Breast epithelium (tissue), 4 donors: ENCODE measurements at places on chromosomes 3 and 15.

GRCh38 chr3:13258986-13259514, 161.1 kb downstream of the NUP210 start:
- no peak for DNase-seq
- no peak overlapping the region for H3K27ac ChIP-seq
- H3K36me3 ChIP-seq, result no peaks in the 10 kb centered on the region
- no peaks in the 10 kb centered on the region for H3K27me3 ChIP-seq
- no peak overlapping the region for H3K4me3 ChIP-seq

GRCh38 chr15:62895139-62895866, 147.2 kb upstream of the TPM1 start:
- no peak for DNase-seq
- H3K27me3 ChIP-seq, result no peaks in the 10 kb centered on the region
- no peaks in the 10 kb centered on the region for H3K36me3 ChIP-seq
- peak overlapping the region; percentile 98 for H3K27ac ChIP-seq
- H3K4me3 ChIP-seq, result no peak overlapping the region

GRCh38 chr15:52436981-52437380, 91.7 kb downstream of the MYO5A start:
- DNase-seq, result no peak

DNA sequence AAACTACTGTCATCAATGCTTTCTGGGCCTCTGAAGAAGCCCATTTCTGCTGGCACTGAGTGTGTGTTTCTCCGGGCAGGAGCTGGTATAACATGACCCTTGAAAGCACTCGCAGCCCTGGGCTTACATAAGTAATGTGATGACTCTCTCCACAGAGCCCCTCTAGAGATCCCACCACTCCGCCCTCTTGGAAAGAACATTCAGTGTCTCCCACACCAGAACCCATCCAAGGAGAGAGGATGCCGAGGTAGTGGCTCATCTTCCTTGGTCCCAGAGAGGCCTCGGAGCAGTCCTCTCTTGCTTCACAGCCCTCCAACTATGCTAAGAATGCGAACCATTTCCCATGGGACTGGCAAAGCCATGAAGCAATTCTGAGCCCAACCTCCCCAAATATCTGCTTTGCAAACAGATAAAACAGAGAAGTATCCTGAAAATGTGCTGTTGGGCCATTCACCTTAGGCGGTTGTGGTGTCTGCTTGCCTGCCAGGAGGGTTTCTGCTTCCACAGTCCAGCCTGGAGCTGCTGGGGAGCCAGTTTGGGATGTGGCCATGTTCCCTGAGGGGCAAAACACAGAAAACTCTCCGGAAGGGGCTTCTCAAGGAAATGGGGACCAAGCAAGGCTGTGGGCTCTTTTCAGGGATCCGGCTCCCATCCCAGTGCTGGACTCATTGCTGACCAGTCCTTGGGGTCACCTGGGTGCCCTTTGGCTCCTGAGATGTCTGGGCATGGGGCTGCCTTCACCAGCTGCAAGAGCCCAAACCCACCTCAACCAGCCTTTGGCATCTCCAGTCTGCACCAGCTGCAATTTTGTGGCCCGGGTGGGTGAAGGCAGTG, 47.3 kb downstream of the AMOTL2 start:
- no peaks in the 10 kb centered on the region for H3K36me3 ChIP-seq
- H3K4me3 ChIP-seq, result no peak overlapping the region
- peak; percentile 45 for DNase-seq

DNA sequence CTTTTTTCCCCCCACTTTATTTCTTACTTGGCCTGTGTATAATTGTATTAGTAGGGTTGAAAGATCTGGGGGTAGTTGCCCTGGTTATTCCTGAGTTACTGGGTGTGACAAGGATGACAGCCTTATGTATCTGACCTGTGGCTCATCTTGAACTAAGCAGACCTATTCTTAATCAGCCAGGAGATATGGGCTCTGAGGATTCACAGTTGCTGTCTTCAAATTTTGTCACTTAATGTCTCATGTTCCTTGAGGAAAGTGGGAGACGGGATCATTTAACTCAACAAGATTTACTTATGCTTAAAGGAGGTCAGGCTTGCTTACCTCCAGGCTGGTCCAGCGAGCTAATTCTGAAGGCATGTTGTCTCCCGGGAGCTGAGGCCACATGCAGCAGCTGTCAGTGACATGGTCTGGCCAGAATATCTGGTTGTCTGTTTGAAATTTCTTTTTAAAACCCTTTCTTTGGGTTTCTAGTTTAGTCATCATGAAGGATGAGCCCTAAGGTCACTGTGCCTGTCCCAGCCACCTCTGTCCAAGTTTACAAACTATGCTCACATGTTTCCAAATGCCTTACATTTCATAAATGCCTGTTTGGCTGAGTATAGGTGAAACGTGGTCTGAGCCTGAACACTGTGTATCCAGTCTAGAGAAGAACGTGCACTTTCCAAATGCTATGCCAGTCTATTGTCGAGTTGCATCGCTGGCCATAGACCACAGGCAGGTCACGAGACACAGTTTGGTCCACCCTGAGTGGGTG, 26.8 kb downstream of the LRTM1 start:
- no peak overlapping the region for H3K4me3 ChIP-seq
- no peaks in the 10 kb centered on the region for H3K4me1 ChIP-seq
- DNase-seq, result no peak
- H3K27me3 ChIP-seq, result no peaks in the 10 kb centered on the region
- H3K27ac ChIP-seq, result no peak overlapping the region

GRCh38 chr3:65993134-65993900, 45.4 kb downstream of the MAGI1 start:
- no peak overlapping the region for H3K4me3 ChIP-seq
- no peak overlapping the region for H3K27ac ChIP-seq
- H3K27me3 ChIP-seq, result no peaks in the 10 kb centered on the region
- peaks cover 4% of the 10 kb centered on the region for H3K4me1 ChIP-seq

- H3K4me3 ChIP-seq, result no peak overlapping the region
- H3K4me1 ChIP-seq, result no peaks in the 10 kb centered on the region
- DNase-seq, result no peak
Measured at GRCh38 chr3:135237371-135238143, 442.5 kb downstream of the EPHB1 start.

DNA sequence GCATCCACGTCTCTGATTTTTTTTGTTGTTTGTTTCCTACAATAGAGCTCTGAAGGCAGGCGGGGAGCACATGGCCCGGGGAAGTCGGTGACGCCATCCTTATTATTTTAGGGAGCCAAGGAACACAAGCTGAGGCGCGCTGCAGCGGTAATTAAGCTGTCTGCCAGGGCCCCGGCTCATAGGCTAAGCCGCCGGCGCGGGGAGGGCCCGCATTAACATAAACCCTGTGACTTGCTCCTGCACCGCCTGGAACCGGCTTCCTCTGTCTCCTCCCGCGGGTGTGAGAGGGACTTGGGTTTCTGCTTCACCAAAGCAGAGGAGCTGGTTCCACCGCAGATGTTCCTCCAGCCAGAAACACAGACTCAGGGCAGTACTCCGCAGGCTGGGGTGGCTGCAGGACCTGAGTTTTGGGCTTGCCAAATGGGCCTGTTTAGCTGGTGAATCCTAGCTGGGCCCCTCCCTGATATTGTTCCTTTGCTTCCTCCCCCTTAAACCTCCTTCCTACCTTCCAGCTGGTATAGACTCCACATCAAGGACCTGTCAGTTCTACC, 25.3 kb downstream of the ANP32A start:
- H3K27ac ChIP-seq, result peak overlapping the region; percentile 92
- DNase-seq, result peak; percentile 94
- no peak overlapping the region for H3K4me3 ChIP-seq
- H3K36me3 ChIP-seq, result no peaks in the 10 kb centered on the region
- H3K27me3 ChIP-seq, result no peaks in the 10 kb centered on the region
- H3K4me1 ChIP-seq, result peaks cover 22% of the 10 kb centered on the region

DNA sequence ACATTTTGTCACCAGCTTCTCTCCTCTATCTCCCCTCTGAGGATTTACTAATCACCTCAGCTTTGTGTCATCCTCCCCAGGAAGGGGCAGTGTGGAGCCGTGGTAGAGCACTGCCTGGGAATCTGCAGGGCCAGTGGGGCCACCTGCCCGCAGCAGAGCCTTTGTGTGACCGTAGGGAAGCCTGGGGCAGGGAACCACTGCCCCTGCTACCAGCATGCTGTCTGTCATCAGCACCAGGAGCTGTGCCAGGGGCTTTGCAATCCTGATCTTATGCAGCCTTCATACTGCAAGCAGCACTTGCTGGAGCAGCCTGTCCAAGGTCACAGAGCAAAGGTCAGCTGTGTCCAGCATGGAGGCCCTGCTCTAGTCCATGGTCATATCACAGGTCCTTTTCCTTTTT, 170.2 kb upstream of the IL12A start:
- no peaks in the 10 kb centered on the region for H3K4me1 ChIP-seq
- H3K27me3 ChIP-seq, result no peaks in the 10 kb centered on the region
- H3K27ac ChIP-seq, result no peak overlapping the region
- DNase-seq, result no peak
- no peaks in the 10 kb centered on the region for H3K36me3 ChIP-seq
- no peak overlapping the region for H3K4me3 ChIP-seq

DNA sequence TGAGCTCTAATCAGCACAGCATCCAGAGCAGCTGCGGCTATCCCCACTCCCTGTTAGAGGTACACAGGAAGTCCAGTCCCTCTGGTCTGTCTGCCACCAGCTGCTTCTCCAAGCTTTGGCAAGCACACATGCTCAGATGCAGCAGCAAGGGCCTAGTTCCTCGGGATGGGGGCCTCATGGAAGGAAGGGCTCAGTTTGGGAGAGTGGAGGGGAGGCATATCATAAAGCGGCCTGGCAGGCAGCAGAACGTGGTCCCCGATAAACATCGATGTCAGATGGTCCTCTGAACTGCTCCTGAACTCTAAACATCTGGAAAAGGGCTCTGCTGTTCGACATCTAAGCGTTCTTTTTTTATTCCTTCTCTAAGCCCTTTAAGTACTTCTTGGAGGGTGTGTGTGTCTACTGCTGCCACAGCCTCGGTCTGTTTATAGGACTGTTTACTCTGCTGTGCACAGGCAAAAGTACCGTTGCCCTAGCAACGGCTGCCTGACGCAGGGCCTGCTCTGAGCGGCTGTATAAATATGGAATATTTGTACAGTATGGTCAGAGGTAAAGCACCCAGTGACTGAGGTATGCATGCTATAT, 74.6 kb downstream of the PRICKLE2 start:
- peak overlapping the region; percentile 70 for H3K27ac ChIP-seq
- H3K4me1 ChIP-seq, result no peaks in the 10 kb centered on the region
- H3K27me3 ChIP-seq, result no peaks in the 10 kb centered on the region
- H3K36me3 ChIP-seq, result no peaks in the 10 kb centered on the region
- DNase-seq, result peak; percentile 58
- no peak overlapping the region for H3K4me3 ChIP-seq

DNA sequence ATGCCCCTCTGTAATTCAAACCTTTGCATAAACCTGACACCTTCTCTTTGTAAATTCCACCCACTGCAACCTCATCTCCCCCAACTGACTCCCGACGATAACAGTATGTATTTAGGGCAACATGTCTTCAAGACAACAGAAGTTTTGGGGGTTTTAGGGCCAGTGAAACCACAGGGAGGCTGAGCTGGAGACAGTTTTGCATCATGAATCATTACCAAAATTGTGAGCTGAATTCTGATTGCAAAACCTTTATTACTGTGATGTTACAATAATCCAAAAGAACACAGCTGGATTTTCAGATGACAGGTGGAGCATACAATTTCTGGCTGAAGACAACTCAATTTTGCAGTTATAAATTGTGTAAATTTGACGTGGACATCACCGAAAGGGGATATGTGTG, 281.3 kb upstream of the TTC14 start:
- no peaks in the 10 kb centered on the region for H3K27me3 ChIP-seq
- H3K4me3 ChIP-seq, result no peak overlapping the region
- H3K4me1 ChIP-seq, result no peaks in the 10 kb centered on the region
- no peaks in the 10 kb centered on the region for H3K36me3 ChIP-seq
- no peak for DNase-seq
- H3K27ac ChIP-seq, result no peak overlapping the region

GRCh38 chr15:78715930-78716329, 74.9 kb upstream of the CHRNB4 start:
- H3K36me3 ChIP-seq, result no peaks in the 10 kb centered on the region
- H3K27me3 ChIP-seq, result peaks cover 4% of the 10 kb centered on the region
- H3K27ac ChIP-seq, result no peak overlapping the region
- DNase-seq, result no peak
- no peak overlapping the region for H3K4me3 ChIP-seq
- H3K4me1 ChIP-seq, result no peaks in the 10 kb centered on the region

- no peak overlapping the region for H3K27ac ChIP-seq
- H3K36me3 ChIP-seq, result no peaks in the 10 kb centered on the region
- H3K4me3 ChIP-seq, result peak overlapping the region; percentile 80
- peaks cover 27% of the 10 kb centered on the region for H3K27me3 ChIP-seq
- no peak for DNase-seq
Measured at GRCh38 chr3:129001806-129002572, 885 bp downstream of the EFCC1 start.

DNA sequence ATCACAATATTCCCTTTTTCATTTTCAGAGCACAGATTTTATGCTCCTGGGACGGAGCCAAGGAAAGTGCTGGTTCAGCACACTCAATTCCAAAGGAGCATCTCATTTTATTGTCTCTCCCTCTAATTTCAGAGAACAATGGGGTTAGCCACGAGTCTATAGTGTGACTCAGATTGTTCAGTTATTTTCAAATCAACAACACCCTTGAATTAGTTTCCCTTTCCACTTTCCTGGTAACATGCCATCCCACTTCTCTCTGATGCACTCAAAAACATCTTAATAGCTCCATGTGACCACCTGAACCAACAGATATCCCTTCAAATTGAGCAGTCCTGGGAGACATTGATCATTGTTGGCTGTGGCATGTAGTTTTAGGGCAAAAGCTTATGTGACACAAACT, 389.7 kb upstream of the MDFIC2 start:
- DNase-seq, result no peak
- H3K27ac ChIP-seq, result peak overlapping the region; percentile 58
- H3K4me1 ChIP-seq, result no peaks in the 10 kb centered on the region
- H3K4me3 ChIP-seq, result no peak overlapping the region
- H3K36me3 ChIP-seq, result no peaks in the 10 kb centered on the region

DNA sequence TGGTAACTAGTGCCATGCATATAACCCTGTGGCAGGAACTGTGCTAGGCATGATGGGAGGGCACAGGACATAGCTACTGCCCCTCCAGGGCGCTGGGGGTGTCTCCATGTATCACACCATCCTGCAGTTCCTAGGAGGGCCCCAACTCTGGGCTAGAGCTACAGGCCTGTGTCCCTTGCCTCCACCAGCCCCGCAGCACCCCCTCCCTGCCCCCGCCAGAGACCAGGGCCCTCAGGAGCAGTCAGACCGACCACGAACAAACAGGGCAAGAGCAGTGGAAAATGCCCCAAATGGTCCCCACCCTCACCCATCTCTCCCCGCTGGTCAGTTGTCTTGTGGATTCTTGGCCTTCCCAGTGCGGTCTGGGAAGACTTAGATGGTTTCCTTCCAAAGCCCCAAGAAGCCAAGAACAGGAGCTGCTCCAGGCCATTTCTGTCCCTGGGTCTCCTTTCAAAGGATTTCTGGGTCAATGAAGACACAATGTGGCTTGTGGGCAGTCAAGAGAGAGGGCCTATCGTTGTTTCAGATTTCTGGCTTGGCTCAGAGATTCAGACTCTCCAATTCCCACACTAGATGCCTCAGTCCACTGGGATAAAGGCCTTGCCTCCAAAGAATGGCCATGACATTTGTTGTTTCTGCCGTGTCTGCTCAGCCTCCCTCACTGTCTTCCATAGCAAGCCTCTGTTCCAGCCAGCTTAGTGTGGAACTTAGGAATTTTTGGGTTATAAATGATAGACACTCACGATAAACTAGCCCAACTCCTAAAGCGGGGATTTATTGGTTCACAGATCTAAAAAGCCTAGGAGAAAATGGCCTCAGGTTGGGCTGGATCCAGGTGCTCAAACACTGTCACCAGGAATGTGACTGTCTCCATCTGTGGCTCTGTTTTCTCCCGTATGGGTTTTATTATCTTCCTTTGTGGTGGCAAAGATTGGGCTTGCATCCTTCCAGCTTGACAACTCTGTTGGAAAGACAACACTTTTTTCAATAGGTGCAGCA, 80.6 kb downstream of the LSM3 start:
- no peaks in the 10 kb centered on the region for H3K27me3 ChIP-seq
- no peaks in the 10 kb centered on the region for H3K4me1 ChIP-seq
- DNase-seq, result peak; percentile 69
- peak overlapping the region; percentile 58 for H3K27ac ChIP-seq
